ENCODE measurements at places on chromosomes 13 and 19.
A peak's percentile ranks its signal among the peaks of the same experiment; 100 is the strongest.

DNA sequence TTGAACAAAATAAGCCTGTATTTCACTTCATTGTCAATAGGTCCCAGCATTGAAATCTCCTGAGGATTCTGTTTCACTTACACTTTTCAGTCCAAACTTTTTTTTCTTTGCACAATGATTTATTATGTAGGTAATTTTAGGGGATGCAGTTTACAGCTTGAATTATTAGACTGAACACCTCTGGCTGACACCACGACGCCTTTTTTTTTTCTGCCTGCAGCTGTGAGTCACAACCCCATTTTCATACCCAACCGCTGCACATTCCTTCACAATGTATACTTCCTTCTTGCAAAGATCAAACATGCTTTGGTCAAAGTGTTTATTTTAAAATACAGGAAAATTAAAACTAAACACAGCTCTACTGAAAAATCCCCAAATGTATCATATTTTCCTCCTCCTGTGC lies 11.4 kb downstream of the ZIC2 start:
- no peak for DNase-seq

GRCh38 chr13:24627090-24627714 lies 53.0 kb upstream of the ATP12A start:
- peak; percentile 77 for DNase-seq

DNA sequence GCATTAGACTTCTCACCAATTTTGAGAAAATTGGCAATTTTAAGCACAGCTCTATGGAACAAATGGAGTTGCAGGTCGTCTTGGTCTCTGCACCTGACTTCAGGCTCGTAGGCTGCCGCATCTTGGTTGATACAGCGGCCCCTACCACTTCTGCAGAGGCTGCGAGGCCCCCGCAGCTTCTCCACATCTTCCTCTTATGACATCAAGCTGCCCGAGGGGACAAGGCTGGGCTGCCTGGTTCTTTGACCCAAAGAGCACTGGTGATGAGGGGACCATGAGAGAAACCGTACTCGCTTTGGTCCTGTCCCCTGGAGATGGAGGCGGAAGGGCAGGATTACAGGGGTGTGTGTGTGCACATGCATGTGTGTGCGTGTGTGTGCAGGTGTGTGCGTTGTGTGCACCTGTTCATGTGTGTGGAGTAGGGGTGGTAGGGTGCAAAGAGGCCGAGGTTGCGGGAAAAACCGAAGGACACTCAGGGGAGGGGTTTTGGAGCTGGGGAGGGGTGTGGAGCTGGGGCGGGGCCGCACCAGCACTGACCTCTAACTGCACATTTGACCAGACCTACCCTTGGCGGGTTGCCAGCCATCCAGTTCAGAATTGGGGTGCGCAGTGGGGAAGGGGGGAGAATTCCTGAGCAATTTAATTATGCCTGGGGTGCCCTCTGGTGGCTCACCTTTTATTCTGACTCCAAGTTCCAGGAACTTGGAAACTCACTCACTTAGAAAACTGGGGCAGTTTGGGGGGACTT lies 65.1 kb upstream of the ARHGEF7 start:
- DNase-seq, result no peak

- no peak for DNase-seq
Measured at GRCh38 chr13:96403651-96404050, 313.7 kb downstream of the HS6ST3 start.

GRCh38 chr19:30684613-30685012 lies 312.4 kb downstream of the ZNF536 start:
- DNase-seq, result no peak

GRCh38 chr19:7326105-7326877 lies 22.4 kb upstream of the ARHGEF18 start:
- no peak for DNase-seq

DNA sequence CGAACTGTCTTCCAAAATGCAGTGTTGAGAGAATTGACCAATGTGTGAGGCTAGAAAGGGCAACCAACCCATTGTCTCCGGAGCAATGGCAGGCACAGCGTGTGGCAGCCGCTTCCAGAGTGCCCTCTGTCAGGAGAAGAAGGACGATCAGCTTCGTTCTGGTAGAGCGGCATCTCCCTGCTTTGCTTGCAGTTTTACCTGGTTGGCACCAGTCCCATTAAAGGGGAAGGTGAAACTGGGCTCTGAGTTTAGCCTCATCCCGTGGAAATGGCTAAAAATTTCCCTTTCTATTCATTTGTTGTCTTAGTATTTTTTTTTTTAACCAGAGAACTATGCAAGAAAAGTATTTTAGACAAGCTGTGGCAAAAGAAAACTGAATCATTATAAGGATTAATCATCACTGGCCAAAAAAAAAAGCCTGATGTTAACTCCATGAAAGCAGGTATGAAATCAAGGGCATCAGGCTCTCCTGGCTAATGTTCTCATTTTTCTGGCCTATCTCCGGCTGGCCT lies 81.5 kb upstream of the SLC7A1 start:
- DNase-seq, result peak; percentile 5

All from pancreas (tissue), 10 donors.